DMS79 (cell line): ENCODE measurements at places on chromosomes 3 and 15.
A peak's percentile ranks its signal among the peaks of the same experiment; 100 is the strongest.

GRCh38 chr3:183827809-183828537 lies 2.6 kb upstream of the MAP6D1 start:
- DNase-seq: no peak

- DNase-seq: no peak
Measured at GRCh38 chr3:114642951-114643741, 349.3 kb downstream of the TIGIT start.

DNA sequence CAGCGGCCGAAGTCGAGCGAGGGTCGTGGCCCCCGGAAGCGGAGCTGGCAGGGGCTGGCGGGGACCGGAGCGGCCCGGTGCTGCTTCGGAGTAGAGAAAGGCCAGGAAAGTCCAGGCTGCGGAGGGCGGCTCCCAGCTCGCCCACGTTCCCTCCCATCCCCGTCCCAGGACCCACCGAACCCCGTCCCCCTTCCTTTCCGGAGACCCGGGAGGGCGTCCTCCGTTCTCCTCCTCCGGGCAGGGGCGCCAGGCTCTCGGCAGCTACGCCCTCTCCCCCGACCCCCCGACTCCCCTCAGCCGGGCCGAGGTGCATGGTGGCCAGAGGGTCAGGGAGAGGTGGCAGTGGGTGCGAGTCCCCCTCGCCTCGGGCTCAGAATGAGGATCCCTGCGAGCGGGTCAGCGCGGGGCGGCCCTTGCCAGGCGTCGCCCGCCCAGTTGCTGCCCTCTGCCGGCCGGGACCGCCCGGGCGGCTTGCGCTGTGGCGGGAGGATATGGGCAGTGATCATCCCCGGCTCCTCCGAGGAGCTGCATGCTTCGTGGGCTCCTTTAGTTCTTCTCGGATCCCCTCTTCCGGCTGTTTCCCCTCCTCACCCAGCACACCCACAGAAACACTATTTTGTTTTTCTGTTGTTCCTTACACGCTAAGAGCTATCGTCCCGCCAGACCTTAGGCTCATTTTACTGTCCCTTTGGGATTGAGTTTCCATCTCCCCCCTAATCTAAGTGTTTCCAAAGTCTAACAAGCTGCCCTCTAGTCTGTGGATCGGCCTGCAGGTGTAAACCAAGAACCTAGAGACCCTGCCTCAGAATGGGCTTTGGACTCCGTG lies 744 bp upstream of the ALDH1A2 start:
- no peak for DNase-seq

GRCh38 chr3:111850537-111850936 lies 8.5 kb upstream of the PHLDB2 start:
- DNase-seq: no peak

DNA sequence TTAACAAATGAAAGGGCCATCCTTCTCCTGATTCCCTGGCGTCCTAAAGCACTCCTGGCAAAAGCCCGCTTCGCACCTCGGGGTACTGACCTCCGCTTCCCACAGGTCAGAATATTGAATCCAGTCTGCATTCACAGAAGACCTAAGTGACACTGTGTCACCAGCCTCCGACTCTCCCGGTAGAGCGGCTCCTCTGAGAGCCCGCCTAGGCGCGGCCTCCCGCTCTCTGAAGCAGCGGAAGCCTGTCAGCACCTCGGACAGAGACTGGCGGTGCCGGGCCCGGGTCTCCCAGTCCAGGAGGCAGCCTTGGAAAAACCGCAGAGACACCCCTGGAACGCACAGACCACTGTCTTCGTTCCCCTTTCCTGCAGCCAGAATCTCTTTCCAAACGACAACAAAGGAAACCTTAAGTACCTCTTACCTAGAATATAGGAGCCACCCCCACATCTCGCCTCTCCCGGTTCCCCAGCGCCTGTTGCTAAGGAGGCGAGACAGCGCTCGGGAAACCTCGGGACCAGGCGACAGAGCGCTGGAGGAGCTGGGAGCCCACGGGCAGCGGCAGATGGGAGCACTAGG lies 1.2 kb downstream of the GABRB3 start:
- peak; percentile 22 for DNase-seq

- DNase-seq: no peak
Measured at GRCh38 chr3:138861798-138862197, 27.1 kb upstream of the PIK3CB start.

- DNase-seq: no peak
Measured at GRCh38 chr3:94737116-94737515, 674.3 kb downstream of the NSUN3 start.

DNA sequence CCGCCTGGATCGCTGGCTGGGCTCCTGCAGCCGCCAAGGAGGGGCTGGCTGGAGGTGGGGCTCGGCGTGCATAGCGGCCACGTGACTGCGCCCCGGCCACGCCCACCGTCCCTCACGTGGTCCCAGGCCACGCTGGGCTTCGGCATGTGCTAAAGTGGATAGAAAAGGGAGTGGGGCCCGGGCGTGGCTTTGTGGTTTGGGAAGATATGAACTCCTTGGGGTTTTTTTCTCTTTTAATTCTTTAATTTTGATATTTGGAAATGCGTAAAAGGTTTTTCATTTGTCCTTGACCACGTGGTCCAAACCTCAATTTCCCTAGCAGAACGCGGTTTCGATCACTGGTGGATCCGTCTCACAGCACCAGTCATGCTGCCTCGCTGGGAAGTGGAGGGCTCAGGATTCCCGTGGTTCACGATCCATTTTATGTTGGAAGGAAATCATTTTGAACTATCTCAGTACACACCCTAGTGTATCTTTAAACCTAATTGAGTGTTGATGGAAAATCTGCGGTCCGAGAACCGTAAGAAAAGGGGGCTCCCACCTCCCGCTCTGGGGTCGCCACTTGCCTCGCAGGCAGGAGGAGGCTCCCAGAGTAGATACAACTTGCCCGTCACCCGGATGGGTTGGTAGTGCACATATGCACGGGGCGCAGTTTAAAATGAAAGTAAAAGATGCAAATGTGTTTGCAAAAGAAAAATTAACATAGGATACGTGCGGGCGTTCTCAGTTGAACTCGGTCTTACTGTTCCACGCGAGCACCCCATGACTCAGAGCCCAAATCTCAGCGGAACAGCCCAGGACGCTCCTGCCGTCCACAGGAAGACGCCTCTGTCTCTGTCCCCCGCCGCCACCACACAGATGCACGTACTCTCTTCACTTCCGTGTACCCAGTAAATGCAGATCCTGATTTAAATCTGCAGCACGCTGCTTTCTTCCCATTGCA lies 141.9 kb downstream of the PGPEP1L start:
- DNase-seq: peak; percentile 28
